ENCODE measurements at places on chromosomes 4 and X.

DNA sequence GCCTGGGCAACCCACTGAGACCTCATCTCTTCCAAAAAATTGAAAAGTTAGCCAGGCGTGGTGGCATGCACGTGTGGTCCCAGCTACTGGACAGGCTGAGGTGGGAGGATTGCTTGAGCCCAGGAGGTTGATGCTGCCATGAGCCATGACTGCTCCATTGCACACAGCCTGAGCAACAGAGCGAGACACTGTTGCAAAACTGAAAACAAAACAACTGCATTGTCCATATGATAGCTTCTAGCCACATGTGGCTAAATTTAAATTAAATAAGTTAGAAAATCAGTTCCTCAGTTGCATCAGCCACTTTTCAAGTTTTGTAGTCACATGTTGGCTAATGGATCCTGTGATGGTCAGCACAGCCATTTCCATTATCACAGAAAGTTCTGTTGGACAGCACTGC lies 67.9 kb downstream of the GAB1 start:
- DNase-seq = no peak

DNA sequence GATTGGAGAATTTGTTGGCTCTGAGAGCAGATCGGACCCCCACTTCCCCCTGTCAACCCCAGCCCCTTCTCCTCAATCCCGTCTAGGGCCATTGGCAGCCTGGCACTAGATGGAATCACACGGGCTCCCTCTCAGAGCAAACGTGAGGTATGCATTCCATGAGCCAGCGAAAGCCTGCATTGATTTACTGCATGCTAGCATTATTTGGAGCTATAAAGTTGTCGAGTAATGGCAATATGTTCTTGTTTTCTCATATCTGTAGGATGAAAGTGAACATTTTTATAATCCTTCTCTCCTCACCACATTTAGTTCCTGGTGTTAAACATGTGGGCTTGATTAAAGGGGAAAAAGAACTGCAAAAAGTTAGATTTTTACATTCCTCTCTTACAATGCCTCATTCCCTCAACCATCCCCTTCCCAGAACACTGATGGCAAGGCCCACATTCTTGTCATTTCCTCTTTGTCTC lies 159.2 kb downstream of the SPRY1 start:
- DNase-seq = no peak

- DNase-seq = no peak
Observed at GRCh38 chrX:27591938-27592337, 1.8 kb downstream of the DCAF8L2 start.

- DNase-seq = no peak
Observed at GRCh38 chr4:165553221-165553810, 174.5 kb downstream of the CPE start.

GRCh38 chrX:40685362-40685918 lies 38.1 kb upstream of the CXorf38 start:
- no peak for DNase-seq

DNA sequence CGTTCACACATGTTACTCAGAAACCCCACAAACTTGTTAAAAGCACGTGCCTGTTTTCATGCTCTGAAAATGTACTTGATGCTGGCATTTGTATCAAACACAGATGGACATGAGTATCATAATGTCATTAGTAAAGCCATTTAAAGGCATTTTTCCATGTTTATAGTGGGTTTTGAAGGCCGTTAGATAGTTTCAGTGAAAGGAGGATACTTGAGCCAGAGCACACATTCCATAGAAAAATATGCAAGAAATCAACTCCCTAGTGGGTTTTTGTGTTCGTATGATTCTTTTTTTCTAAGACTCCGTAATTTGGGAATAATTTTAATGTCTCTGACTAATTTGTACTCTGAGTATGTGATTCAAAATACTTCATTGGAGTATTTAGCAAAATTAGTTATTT lies 216.2 kb upstream of the BMP3 start:
- no peak for DNase-seq
